CD4-positive, alpha-beta T cell treated with Interferon gamma for 1 hour (primary cell): ENCODE measurements at places on chromosomes 3 and 15.

GRCh38 chr3:24300949-24301348 is 193.7 kb downstream of the THRB start:
- no peak for DNase-seq

DNA sequence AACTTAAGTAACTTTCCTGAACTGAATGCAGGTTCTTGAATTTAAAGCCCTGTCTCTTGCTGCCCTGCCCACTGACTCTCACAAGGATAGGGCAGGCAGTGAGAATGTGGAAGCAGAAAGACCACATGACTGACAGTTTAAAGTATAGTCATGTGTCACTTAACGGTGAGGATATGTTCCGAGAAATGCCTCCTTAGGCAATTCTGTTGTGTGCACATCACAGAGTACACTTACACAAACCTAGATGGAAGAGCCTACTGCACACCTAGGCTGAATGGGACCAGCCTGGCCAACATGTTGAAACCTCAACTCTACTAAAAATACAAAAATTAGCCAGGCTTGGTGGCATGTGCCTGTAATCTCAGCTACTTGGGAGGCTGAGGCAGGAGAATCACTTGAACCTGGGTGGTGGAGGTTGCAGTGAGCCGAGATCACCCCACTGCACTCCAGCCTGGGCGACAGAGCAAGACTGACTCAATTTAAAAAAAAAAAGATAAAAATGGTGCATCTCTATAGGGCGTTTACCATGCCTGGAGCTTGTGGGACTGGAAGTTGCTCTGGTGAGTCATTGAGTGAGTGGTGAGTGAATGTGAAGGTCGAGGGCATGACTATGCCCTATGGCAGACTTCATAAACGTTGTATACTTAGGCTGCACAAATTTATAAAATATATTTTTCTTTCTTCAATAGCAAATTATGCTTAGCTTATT is 18.9 kb upstream of the COPG1 start:
- peak; percentile 69 for DNase-seq

- DNase-seq = peak; percentile 36
Observed at GRCh38 chr3:71087143-71088018, 496.1 kb downstream of the FOXP1 start.

DNA sequence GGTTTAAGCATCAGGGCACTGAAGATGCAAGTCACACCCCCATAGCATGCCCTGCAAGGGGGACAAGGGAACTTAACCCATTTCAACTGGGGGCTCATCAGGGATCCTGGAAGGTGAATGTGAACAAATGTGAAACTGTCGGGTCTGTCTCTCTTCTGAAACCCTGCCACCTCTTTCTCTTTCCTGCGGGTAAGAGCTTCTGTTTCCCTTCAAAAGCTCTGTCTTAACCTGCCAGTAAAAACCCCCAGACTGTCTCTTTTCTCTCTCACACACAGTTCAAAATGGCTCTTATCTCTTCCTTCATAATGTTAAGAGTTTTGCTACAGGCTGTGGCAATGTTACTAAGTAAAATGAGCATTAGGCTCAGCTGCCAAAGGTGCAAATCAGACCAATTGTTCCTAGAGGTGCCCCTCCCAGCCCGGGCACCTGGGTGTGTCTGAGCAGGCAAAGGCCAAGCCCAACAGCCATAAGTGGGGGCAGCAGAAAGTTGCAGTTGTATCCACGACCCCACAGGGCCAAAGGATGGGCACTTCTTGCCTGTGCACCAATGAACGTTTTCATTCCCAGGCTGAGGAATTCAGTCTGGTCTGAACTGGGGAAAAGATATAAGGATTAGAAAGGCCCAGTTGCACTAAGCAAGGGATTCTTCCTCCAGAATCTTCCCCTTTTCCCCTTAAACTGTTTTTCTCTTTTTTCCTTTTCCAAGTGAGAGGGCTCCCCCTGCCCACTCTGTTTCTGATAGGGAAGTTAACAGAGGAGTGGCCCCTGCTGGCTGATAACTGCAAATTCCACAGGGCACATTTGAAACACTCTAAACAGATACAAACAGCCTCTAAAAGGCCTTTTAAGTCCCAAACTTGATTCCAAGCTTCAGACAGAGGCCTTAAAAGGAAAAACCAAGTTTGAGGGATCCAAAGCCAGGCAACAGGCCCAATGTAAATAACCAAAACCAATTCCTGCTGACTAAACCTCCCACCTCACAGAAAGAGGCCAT is 113.8 kb upstream of the EPHA6 start:
- no peak for DNase-seq

- DNase-seq = no peak
Observed at GRCh38 chr15:97482521-97482920, 478.0 kb upstream of the ARRDC4 start.

- no peak for DNase-seq
Observed at GRCh38 chr3:13294442-13295351, 125.4 kb downstream of the NUP210 start.

- DNase-seq = peak; percentile 7
Observed at GRCh38 chr3:48716508-48716981, 476 bp downstream of the IP6K2 start.

DNA sequence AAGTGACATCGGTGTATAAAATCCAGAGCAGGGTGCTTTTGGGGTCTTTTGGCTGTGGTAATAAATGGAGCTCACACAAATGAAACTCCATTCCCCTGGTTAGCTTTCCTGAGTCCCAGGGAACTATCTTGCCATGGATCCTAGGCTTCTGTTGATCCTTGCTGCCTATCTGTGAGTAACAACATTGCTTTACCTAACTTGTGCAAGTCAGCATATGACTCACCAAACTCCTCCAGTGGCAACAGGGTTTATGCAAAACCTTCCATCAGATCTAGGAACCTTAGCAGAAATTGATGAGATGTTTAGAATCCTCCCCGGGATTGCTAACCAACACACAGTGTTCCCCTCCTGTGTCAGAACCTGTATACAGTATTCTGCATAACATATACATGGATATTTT is 105.4 kb downstream of the SCAPER start:
- DNase-seq = no peak

GRCh38 chr3:135874035-135874434 is 91.5 kb upstream of the PPP2R3A start:
- no peak for DNase-seq

GRCh38 chr3:58567251-58567515 is 10.0 kb downstream of the FAM107A start:
- DNase-seq = no peak

DNA sequence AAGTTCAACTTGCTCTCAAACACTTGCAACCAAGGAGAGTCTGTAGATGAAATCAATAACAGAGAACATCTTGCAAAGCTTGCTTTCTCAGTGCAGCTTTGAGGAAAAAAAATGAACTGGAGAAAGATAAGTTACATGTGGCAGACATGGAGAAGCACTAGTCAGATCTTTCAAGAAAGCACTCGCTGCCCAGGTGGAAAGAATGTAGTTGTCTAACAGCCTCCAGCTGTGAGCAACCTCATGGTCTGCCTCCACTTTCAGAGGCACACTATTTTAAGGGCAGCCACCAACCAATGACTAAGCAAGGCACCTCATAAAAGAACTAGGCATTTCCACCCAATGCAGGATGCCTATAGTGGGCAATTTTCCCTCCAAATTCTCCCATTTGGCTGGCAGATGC is 125.4 kb upstream of the CPNE4 start:
- no peak for DNase-seq

DNA sequence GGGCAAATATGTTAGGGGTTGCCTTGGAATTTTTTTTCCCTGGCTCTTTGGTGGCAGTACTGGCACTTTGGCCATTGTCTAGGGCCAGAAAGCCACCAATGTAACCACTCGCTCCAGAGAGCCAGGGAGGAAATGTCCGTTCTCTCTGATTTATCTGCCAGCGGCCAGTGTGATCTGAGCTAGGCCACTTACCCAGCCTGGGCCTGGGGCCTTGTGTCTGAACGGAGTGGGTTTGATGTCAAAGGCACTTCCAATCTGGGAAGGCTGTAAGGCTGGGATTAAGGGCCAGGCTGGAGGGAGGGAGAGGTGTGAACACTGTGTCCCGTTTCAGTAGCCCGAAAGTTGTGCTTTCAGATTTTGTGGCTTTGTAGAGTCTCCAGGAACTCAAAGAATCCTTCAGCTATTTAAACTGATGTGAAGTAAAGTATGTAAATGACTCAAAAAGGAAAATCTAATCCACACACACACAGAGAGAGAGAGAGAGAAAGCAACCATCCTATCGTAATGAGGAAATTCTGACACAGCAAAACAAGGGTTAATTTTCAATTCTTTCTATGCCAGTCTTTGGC is 271.0 kb downstream of the PDZRN3 start:
- no peak for DNase-seq

GRCh38 chr15:61634837-61635236 is 405.7 kb upstream of the RORA start:
- no peak for DNase-seq

- DNase-seq = no peak
Observed at GRCh38 chr3:105826778-105827634, 41.8 kb downstream of the CBLB start.
